T-helper 9 cell (primary cell): ENCODE measurements at places on chromosomes 6 and 20.

DNA sequence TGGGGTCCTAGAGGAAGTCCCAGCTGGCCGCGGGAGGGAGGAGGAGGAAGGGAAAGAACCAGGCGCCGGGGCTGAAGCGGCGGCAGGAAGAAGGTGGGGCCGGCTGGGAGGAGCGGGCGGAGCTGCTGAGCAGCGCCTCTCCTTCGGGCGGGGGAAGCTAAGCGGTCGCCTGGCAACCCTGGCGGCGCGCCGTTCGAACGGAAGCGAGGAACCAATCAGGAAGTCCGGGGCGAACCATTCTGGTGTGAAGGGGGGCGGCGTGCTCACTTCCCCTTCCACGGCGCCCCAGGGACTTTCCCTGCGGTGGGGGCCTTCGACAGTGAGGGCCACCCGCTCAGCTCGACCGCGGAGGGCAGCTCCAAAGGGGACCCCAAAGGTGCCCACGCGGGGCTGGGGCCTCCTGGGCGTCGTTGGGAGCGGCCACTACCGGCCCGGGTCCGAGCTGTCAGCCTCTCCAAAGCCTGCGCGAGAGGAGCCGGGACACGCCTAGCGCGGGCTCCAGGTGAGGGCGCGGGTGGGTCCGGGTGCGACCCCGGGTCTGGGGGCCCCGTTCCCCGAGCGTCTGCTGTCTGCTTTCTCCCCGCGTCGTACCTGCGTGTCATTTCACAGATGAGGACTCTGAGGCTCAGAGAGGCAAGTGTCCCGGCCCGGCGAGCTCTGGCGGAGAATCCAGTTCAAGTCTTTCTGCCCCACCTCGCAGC lies at the start of gene FAM110A:
Gene FAM110A, plus strand, starts transcription at position 266 of the 701 bp plus-strand sequence. CDS start 11,090 bp downstream, outside the sequence.
- peak; percentile 93 for DNase-seq

DNA sequence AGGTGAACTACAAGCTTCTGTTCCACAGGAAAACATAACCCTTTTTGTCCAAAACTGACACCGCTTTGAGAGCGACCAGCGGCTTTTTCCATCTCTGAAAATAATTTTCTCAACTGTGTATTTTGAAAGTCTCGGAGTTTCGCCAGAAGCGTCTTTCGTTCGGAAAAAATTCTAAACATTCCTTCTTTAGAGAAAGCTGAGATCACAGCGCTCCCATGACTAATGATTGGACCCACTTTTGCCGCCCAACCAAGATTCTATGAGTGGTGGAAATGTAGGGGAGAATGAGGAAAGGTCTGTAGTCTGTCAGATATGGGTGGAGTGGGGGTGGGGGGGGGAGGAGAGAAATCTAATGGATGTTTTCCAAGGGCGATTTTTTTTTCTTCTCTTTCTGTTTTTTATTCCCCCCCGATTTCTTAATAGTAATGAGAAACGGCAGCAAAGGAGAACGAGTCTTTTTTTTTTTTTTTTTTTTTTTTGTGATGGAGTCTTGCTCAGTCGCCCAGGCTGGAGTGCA lies 189.3 kb downstream of the TRIM27 start:
- DNase-seq, result no peak

DNA sequence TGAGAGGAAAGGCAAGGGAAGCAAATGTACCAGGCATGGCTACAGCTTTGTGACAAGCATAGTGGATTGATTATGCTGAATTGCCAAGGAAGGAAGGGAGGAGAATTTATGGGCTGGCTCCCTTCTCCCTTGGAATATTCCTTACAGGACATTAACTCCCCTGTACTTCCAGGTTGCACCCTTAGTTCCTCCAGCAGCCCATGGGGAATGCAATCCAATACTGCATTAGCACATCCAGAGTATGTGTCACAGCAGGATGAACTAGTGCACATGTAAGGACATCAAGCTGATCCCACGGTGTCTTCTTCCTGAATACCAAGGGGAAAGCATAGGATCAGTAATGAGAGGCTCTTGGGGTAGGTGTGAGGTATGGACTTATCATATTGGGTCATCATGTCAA lies 390.7 kb upstream of the POU3F2 start:
- no peak for DNase-seq

- no peak for DNase-seq
Observed at GRCh38 chr20:35503841-35504561, 25.5 kb downstream of the C20orf173 start.

DNA sequence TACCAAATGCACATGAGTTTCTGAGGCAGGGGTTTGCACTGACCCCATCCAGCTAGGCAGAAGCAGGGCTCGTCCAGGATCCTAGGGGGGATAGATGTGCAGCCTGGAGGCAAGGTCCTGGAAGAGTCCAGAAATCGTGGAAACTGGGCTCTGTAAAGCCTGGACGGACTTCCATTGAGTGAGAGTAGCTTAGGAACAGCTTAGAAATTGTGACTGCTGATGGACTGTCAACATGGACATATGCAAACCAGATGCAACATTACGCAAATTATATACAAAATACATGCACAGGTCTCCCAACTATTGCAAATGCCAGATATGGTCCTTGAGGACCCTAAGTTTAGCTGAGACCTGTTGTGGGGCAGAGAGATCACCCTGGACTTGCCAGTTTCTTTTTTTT lies 4.8 kb upstream of the EMILIN3 start:
- no peak for DNase-seq

DNA sequence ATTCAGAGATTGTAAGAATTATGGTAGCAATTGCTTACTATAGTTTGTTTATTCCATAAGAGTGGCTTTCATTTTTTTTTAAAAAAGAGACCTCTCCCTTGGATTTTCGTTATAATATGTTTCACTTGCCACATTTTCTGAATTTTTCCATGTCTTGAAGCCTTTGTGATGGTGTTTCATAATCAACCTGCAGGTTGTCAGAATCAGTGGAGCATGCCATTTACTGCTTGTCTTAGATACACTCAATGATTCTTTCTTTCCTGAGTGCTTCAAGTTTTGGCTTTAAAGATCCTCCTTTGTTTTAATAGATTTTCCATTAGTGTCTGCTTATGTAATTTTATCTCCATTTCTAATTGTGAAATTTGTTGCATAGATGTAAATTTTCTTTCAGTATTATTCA lies 31.2 kb downstream of the KCNQ5 start:
- no peak for DNase-seq

DNA sequence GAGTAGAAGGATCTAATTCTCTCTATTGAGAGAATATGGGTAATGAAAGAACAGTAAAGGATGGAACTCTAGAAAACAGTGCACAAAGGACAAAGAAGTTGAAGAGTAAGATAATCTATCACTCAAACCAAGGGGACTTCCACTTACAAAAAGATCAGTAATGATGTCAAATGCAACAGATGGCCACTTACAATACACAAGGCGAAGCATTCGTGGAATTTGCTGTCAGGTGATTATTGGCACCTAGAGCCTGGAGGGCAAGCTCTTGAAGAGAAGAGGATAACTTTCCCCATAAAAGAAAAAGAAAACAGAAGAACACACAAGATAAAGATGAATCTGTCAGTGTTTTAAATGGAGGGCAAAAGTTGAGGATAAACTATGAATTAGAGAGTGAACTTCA lies 256.0 kb upstream of the TCF21 start:
- DNase-seq, result no peak

DNA sequence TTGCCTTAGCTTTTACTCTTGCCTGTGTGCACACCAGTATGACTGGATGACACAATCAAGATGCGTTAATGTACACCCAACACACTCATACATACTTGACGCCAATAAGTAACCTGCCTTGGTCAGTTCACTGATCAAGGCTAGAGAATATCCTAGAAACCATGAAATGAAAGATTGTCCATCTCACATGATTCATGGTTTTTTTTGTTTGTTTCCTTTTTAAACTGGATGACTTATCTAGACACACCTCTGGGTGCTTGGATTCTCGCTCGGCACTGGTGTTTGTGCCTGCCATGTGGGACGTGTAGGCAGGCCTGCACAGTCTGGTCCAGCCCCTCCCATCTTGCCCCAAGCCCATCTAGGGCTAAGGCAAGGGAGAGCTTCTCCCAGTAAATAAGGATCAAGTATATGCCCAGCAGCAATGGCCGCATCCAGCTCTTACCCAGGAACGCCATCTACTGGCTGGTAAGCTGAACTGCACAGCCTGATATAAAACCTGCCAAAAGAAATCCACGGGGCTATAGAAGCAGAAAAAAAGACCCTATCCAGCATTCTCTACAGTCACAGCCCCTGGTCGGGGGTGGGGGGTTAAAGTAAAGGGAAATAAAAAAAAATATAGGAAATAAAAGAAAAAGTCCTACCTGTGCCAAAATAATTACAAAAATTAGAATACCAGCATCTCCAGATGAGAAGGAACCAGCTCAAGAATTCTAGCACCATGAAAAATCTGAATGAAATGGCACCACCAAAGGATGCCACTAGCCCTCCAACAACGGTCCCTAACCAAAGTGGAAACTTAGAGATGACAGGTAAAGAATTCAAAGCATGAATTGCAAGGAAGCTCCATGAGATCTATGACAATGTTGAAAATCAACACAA lies 73.3 kb downstream of the OTOR start:
- no peak for DNase-seq

DNA sequence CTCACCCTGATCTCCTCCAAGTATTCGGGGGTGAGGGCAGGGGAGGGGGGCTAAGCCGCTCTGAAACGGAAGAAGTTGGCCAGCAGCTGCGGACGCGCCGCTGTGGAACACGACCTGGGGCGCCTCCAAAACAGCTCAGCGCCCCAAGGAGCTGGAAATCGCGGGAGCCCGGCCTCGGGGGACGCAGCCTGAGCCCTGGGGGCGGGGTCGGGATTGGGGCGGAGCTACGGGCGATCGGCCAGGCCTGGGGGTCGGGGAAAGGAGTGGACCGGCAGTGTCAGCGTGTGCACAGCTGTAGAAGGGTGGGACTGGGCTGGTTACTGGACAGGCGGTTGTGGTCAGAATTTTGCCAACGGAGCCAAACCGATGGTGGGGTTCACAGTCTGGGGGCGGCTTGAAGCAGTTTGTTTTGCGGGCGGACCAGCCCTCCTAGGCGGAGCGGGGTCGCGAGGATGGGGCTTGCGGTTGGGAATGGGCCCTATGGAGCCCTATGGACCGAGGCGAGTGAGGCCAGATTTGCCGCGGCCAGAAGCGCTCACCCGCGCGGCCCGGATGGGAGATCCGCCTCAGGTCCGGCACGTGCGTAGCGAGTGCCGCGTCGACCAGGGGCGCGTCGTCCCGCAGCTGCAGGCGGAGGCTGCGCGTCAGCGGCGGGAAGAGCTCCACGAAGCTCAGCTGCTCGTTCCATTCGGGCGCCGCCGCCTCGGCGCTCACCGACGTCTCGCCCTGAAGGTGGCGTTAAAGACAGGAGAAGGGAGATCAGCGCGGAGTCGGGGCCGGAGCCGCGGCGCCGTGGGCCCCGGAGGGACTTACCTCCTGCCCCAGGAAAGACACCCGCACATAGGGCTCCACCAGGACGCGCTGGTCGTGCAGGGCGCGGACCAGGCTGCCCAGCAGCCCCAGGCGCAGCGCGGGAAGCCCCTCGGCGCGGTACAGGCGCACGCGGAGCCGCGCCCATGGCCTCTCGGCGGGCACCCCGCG lies 14.3 kb upstream of the SPAG4 start:
- DNase-seq, result peak; percentile 67

DNA sequence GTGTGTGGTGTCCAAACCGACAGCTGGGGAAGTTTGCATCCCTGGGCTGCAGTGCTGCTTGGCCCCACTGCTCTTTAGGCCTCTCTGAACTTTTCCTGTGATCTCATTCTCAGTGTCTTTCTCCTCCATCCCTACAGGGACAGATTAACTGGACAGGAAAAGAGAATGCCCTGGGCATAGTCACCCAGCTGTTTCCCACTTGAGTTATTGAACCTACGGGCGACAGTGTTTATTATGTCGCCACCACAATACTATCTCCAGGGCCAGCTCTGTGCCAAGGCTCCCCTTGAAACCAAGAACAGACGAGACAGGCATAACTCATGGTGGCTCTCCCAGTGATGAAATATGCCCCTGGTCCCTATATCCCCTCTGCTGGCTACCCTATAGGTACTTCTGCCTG lies 147.8 kb upstream of the EPHA7 start:
- DNase-seq, result no peak

- no peak for DNase-seq
Observed at GRCh38 chr6:136930528-136930927, 8.4 kb downstream of the SLC35D3 start.

DNA sequence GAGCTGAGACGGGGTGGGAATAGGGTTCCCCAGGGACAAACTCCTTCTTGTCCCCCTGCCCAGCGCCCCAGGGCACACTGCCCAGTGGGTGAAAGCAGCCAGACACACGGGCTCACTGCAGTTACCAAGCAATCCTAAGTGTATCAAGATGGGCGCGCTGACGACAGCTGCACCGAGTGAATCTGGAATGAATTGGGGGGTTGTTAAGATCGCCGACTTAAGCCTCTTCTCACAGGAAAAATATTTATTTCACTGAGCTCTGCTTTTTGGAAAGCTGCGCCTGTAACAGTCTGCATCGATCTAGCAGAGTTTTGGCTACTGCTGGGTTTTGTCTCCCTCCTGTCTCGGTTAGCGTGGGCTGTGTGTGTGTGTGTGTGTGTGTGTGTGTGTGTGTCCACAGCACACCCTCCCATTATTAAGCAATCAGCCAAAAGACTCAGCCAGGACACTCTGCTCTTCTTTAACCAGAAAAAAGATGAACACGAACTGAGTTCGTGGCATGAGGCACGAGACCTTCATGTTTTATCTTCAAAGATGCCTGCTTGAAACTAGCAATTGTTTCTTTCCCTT lies 35.9 kb downstream of the RIPOR3 start:
- DNase-seq, result no peak

GRCh38 chr6:169978615-169979161 lies 227.3 kb downstream of the ERMARD start:
- no peak for DNase-seq
